CD4-positive, alpha-beta T cell (primary cell): ENCODE measurements at places on chromosomes 11 and 22.

DNA sequence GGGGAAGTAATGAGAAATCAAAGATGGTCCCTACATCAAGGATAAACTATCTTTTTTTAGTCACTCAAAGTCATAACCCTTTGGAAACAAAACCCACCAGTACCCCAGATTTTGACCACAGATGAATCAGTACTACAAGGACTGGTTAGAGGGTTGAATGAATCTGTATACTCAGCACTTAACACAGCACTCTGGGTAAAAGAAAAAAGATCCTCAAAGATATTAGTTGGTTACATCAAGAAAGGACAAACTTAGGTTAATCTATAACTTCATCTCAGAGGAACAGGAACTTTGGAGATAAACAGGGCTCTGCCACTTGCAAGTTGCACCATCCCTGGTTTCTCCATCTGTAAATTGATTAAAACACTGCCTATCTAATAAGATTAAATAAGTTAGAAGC lies 18.8 kb downstream of the SC5D start:
- no peak for DNase-seq

DNA sequence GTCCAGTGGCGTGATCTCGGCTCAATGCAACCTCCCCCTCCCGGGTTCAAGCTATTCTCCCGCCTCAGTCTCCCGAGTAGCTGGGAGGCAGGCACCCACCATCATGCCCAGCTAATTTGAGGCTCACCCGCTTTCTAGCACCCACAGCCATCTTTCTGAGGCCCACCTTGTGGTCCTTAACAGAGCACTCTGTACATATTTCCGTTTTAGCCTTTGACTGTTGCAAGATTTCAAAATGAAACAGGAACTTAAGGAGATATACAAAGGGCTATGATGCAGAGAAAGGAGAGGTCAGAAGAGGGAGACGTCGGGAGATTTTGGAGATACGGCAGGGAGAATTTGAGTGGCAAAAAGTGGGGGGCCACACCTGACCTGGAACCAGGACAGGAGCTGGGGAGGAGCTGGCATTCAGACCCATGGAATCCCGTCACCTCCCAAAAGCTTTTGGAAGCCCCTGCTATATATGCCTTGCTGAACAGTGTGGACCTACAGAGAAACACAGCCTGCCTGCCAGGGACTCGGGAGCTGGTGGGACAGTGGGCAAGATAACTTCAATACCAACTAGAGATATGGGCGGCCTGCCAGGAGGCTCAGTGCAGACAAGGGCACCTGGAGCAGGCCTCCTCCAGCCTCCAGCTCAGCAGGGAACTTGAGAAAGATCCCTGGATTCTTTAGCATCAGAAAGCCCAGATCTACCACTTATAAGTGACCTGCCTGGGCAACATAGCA lies 8.0 kb upstream of the CLCF1 start:
- DNase-seq: no peak

GRCh38 chr11:67252831-67253239 lies 13.4 kb upstream of the GRK2 start:
- no peak for DNase-seq

GRCh38 chr11:94974178-94974577 lies 669 bp downstream of the KDM4D start:
- no peak for DNase-seq

- DNase-seq: no peak
Measured at GRCh38 chr11:130829920-130830511, 86.3 kb downstream of the SNX19 start.

- DNase-seq: no peak
Measured at GRCh38 chr11:91859666-91860065, 365.0 kb upstream of the FAT3 start.

- DNase-seq: no peak
Measured at GRCh38 chr22:20093418-20094196, 13.6 kb downstream of the DGCR8 start.

GRCh38 chr11:7612661-7613393 lies 60.5 kb downstream of the CYB5R2 start:
- DNase-seq: no peak
